Activated T-helper 1 cell treated with anti-CD3 and anti-CD28 coated beads, Interleukin-2, amount 50 U/mL, for 16 hours (primary cell): ENCODE measurements at places on chromosomes 7 and 10.

- no peak for DNase-seq
These were observed 25.9 kb downstream of the HELLS start for GRCh38 chr10:94571528-94571927.

DNA sequence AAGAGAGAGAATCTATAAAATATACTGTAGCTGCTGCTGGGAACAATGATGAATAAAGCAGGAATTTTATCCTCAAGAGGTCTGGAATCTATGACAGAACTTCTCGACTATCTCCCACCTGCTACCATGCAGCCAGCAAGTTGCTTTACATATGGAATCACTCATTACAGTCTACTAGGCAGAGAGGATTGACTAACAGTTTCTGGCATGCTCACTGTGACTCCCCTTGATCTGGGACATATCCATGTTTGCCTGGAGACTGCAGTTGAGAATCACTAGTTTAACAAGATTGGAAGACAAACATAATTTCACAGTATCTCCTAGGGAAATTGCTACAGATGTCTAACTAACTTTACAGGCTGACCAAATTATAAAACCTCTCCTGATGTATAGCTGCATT is 13.3 kb downstream of the GPR37 start:
- no peak for DNase-seq

DNA sequence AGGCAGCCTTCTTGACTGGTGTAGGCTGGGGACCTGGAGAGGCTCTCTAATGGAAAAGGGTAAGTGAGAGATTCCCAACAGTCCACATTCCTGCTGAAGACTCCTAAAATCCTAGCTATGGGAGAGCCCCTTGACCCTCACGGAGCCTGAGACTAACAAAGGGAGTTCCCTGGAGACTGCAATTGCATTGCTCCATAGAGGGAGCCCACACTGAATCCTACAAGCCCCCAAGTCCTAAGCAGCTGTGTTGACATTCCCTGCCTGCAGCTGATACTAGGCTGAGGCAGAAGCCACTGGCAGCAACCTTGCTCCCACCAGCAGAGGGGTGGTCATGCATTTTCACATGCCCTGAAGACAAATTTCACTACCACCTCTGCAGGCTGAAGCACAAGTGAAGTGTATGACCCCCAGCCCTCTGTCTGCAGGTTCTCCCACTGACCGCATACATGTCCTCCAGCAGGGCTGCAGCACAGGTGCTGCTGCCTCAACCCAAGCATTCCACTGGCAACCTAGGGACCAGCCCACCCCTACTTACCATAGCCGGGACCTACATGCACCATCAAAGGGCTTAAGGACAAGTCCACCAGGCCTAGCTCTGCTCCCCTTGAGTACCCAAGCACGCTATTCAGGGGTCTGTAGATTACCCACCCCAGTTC is 130.3 kb upstream of the SLC13A1 start:
- no peak for DNase-seq

- no peak for DNase-seq
These were observed 114.9 kb downstream of the TRRAP start for GRCh38 chr7:98993024-98993897.

DNA sequence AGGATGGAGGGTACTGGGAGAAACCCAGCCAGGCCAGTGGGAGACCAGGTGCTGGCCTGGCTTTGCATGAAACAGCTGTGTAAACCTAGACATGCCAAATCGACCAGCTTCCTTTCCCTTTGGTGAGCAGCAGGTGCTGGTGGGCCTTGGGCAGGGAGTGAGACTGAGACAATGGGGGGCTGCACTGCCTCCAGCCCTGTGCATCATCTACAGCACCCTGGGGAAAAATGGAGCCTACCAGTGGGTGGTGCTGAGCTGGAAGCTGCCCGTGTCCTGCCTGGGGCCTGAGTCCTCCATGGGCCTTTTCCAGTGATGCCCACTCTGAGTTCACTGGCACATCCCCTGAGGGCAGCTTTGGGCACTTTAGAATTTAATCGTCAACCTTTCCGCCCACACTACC is 19.2 kb upstream of the DDC start:
- DNase-seq = no peak

DNA sequence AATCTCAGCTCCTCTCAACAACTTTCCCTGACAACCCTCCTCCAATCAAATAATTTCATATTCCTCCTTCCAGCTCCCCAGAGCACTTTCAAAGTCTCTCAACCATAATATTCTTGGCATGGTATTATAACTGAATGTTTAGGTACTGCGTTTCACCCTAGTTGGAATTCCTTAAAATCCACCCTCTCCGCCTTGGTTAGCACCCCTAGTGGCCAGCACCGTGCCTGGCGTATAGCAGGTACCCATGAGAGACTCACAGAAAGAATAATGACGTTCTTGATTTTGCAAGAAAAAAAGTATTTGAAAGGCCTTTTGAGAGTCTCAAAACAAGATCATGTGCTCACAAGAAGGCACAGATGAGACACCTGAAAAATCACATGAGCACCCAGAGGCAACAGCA is 50.9 kb downstream of the GLI3 start:
- no peak for DNase-seq

- no peak for DNase-seq
These were observed 8.0 kb downstream of the PWWP2B start for GRCh38 chr10:132404911-132405462.

DNA sequence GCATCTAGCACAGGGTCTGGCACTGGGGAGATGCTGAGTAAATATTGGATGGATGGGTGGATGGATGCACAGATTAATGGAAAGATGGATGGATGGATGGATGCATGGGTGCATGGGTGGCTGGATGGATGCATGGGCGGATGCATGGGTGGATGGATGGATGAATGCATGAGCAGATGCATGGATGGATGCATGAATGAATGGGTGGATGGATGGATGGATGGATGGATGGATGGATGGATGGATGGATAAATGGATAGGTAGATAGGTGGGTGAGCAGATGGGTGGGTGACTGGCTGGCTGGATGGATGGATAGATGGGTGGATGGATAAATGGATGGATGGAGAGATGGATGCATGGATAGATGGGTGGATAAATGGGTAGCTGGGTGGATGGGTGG is 5.7 kb downstream of the PAX4 start:
- DNase-seq = no peak

- DNase-seq = no peak
These were observed 175.4 kb downstream of the GNAI1 start for GRCh38 chr7:80309971-80310549.

DNA sequence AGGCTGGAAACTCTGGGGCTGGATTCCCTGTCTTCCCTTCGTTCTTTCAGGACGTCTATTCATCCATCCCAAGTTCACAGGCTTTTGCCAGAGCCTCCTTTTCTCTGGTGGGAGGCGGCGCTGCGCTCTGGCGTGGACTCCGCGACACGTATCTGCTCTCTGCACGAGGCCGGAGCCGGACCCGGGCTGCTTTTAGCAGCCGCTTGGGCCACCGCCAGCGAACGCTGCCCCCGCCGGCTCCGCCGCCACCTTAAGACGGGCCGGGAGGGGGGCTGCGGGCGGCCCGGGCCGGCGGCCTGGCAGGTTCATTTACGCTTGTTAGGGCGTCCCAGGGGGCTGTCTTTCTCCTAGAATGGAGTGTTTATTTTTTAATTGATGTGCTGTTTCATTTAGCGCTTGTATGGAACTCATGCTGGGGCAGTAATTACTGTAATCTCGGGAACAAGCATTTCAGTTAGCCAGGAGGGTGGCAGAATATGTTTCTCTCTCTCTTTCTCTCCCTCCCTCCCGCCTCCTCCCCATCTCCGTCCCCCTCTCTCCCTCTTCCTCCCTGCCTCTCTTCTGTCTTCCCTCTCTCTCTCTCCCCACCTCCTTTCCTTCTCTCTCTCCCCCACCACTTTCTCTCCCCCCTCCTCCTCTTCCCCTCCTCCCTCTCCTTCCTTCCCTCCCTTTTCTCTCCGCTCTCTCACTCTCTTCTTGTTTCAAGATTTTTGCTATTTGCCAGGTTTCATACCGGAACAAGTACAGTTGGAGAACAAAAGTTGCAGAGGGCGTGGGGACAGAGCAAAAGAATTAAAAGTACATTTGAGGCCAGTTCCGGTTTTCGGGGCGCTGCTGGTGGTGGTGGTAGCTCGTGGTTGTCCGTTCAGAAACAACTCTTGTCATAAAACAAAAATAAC is 1.3 kb upstream of the FZD8 start:
- no peak for DNase-seq

DNA sequence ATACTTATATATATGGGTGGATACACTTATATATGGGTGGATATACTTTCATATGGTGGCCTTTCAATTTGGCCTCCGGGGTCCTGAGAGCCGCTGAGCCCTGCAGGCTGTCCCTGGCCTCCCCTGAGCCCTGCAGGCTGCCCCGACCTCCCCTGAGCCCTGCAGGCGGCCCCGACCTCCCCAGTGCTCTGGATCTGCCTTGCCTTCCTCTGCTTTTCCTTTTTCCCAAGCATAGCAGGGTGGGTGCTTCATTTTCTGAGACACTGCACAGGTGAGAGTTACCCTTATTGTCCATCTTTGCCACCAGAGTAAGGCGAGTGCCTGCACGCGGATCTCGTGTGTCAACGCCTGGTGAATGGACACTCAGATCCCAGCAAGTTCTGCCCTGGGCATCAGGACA is 106.6 kb downstream of the VIPR2 start:
- DNase-seq = no peak

DNA sequence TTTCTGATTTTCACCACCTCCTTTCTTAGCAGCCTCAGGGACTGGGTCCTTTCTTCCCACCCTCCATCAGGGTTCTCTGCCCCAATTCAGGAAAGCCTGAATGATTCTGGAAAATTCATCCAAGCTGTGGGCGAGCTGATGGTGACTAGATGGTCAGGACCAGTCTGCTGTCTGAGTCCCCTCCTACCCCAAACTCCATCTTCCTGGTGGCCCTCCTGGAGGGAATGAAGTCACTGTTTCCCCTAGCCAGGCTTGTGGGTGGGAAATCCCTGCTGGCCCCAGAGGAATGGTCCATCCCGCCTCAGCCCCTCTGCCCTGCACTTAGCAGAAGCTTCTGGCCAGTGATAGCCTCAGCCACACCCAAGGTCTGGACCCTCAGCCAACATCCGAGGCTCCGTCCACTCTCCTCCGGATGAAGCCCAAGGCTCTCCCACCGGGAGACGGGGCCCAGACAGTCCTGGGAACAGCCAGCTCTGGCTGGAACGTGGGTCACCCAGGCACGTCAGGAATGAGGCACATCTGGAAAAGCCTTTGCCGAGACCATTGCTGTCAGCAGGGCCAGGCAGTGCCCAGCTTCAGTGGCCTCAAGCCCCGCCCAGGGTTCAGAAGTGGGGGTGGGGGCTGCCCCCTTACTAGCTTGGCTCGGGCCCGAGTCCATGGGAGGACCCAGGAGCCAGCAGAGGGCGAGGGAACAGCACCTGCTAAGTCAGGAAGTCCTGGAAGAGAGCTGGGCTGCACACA is 4.0 kb upstream of the AQP1 start:
- DNase-seq = no peak

DNA sequence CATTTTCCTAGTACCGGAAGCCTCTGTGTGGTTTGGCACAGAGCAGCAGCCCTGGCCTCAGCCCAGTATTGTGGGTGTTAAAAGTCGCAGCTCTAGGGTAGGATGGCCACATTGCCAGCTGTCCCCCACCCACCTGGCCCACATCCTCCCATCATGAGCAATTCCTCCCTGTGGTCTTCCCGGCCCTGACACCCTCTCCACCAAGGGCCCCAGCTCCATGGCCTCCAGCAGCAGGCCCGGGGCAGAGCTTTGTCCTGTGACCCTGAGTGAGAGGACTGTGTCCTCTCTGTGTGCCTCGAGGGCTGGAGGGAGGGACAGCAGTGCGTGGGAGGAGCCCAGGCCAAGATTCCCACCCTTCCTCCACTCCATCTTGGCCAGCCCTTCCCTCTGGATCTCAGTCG is 93.7 kb downstream of the MYL10 start:
- no peak for DNase-seq

- DNase-seq = no peak
These were observed 384.0 kb downstream of the KCNMA1 start for GRCh38 chr10:77253556-77254064.

GRCh38 chr7:84529480-84530205 is 335.1 kb upstream of the SEMA3A start:
- no peak for DNase-seq

- no peak for DNase-seq
These were observed 717.5 kb upstream of the LRRN3 start for GRCh38 chr7:110373416-110373815.

GRCh38 chr7:149823631-149824199 is 14.5 kb upstream of the ZNF862 start:
- DNase-seq = no peak

- no peak for DNase-seq
These were observed 484 bp upstream of the MSRB2 start for GRCh38 chr10:23094786-23095403.

DNA sequence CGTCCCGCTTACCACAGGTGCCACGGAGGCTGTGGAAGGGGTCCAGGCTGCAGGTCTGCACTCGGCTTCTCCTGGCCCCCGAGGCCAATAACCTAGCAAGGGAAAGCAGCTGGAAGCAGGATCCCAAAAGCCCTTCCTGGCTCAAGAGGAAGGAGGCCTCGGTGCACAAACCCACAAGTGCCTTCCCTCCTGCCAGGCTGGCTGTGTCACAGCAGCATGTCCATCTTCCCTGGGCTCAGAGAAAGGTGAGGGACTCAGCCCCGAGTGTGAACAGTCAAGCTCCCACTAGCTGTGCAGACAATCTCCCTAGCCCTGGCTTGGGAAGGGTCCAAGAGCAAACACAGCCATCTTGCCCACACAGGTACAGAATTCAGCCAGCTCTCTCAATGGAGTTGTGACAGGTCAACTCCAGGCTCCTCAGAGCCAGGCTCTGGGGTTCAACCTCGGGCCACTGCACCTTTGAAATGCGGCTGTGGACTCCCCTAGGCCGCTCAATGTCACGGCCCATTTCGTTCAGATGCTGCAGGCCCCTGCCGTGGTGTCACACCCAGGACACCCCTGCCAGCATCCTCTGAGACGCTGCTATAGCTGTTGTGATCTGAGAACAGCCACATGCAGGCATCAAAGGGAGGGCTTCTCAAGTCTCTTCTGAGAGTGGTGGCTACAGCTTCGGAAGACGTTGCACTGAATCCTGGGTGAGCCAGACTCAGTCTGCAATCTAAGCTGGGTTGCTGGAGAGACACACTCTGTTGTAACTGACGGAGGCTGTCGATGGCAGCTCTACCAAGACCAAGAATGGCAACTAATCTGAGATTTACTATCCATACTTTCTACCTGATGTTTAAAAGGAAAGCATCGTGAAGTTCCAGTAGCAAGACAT is 137.9 kb downstream of the DIP2C start:
- no peak for DNase-seq

DNA sequence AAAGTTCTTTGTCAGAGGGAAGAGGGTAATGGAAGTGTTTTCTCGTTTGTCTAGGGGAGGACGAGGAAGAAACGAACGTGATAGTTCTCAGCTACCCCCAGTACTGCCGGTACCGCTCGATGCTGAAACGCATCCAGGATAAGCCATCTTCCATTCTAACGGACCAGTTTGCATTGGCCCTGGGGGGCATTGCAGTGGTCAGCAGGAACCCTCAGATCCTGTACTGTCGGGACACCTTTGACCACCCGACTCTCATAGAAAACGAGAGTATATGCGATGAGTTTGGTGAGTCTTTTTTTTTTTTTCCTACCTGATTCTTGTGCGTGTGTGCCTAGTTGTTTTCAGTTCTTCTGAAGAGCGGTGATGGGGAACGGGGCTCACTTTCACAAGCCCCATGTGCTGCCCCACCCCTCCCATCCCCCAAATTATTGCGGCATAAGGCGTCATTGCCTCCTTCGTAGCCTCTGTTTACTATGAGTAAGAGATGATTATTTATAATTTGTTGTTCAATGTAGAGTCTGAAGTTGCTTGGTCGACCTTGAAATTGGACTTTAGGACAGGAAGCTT is 98.6 kb downstream of the ARID5B start:
- no peak for DNase-seq
